WERI-Rb-1 (cell line): ENCODE measurements at places on chromosomes 6 and 20.

- DNase-seq: no peak
Observed at GRCh38 chr6:39696986-39697788, 28.0 kb downstream of the KIF6 start.

GRCh38 chr20:4059606-4060005 is 44.2 kb upstream of the RNF24 start:
- DNase-seq: no peak

DNA sequence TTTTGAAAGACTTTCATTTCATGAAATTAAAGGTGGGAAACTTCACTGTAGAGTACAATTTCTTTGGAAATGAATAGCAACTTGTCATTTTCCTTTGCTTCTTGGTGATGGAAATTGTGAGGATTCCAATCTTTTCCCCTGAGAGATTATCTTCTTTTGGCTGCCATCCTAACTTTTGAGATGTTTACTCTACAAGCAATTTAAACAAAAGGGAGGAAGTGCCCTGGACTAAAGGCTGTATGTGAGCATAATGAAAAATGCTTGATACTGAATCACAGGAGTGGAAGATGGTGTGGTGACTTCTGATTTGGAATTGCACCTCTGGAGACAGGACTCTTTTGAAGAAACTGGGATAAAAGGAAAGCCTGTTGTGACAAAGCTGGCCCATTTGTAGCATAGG is 43.1 kb upstream of the JAG1 start:
- DNase-seq: no peak

DNA sequence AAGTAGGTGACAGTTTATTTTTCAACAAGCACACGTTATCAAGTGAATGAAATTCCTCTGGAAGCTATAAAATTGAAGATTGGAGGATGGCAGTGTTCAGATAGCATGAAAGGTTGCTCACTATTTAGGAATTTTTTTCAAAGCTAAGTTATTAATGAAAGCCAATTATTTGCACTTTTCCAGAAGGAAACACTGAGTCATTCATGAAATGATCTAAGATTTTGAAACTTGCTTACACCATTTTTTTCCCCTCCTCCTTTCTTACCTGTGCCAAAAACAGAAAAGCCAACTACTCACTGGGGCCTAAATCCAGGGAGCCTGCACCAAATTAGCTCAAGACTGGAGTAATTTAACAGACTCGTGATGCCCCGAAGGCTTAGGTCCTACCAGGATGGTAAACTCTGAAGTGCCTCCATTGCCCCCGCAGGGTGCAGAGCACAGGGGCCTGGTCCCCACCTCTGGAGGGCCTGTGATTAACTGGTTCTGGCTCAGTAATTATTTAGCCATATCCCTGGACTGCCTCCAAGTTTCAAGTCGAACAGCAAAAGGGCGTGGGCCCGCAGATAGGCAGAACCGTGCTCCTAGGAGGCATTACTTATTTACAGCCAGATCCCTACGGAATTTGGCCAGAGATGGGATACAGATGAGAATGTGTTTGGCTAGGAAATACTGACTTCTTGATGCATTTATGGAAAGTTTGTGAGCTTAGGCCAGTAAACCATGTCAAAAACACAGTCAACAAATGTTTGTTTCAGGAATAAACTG is 28.0 kb upstream of the ZNF217 start:
- no peak for DNase-seq

GRCh38 chr20:33576432-33577125 is 85.5 kb upstream of the C20orf144 start:
- no peak for DNase-seq

GRCh38 chr6:21891080-21891479 is 297.5 kb downstream of the SOX4 start:
- DNase-seq: no peak

DNA sequence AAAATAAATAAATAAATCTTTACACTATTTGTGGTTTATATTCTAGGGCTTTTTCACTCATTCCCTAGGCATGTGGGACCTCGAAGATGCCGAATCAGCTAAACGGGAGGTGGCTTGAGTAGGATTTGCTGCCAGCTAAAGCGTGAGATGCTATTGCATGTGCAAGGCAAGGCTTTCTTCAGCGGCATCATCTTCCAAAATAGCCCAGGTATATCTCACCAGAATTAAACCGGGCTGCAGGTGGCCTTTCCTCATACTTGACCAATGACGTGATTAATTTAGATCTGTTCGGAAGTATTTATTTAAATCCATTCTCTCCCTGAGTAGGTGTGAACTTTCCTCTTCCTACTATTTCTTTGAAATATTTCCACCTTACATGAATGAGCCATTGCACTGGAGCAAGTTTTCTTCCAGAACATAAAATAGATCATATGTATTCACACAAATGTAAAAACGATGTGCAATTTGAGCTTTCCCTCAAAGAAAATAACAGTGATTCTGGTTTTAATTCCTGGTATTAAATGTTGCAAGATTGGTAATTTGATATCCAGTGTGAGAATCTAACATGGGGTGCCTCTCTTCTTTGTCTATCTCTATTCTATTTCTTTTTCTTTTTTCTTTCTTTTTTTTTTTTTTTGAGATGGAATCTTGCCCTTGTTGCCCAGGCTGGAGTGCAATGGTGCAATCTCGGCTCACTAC is 24.3 kb upstream of the ZNF217 start:
- no peak for DNase-seq

DNA sequence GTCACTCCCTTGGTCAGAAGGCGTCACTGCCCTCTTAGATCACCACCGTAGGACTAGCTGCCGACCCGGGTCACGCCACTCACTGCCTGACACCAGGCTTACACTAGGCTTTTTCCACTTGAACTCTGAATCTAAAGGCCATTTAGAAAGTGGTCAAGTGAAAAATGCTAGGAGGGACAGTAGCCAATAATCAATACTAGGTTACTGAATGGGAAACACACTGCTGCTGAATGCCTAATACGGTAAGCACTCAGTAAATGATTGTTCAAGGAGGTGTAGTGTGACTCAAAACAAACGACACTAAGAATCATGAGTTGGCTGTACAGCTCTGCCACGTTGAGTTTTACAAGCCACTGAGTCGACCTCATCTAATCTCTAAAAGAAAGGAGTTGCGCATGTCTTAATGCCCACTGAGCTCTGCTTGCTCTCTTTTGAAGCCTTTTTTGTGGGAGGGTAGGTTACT is 760 bp upstream of the IBTK start:
- peak; percentile 65 for DNase-seq

- no peak for DNase-seq
Observed at GRCh38 chr6:50913105-50913770, 94.6 kb downstream of the TFAP2B start.

GRCh38 chr6:25103603-25104002 is 167.8 kb upstream of the RIPOR2 start:
- no peak for DNase-seq

- no peak for DNase-seq
Observed at GRCh38 chr20:45500022-45500421, 15.4 kb downstream of the SPINT3 start.

GRCh38 chr6:30156262-30156599 is 4.8 kb downstream of the TRIM10 start:
- no peak for DNase-seq

- no peak for DNase-seq
Observed at GRCh38 chr6:307874-308273, 15.6 kb downstream of the DUSP22 start.

DNA sequence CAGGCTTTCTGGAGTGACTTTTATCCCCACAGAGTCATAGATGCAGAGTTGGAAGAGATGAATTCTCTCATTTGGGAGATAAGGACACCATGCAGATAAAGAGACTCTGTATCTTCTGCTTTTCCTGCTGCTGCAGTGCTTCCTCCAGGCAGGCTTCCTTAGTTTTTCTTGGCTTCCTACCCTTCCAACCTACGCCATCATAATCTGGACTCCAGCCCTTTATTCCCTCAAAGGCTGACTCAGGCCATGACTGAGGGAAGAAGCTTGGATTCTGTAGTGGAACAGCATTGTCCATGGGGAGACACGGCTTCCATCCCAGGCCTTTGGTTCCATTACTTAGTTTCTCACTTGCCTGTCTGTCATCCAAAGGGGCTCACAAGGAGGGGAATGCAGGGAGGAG is 6.5 kb upstream of the RNF24 start:
- DNase-seq: no peak

GRCh38 chr20:34437330-34437986 is 74.4 kb downstream of the ITCH start:
- DNase-seq: no peak

- DNase-seq: no peak
Observed at GRCh38 chr6:12009876-12010634, 2.1 kb upstream of the HIVEP1 start.

DNA sequence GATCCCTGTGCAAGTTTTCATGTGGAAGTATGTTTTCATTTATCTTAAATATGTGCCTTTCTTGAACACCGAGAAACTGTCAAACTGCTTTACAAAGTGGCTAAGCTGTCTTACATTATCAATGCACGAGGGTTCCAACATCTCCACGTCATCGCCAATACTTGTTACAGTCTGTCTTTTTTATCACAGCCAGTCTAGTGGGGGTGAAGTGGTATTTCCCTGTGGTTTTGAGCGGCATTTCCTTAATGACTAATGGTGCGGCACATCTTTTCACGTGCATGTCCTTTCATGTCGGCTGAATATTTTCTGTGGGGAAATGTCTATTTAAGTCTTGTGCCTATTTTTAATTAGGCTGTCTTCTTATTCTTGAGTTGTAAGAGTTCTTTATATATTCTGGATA is 280.4 kb downstream of the FOXC1 start:
- no peak for DNase-seq

GRCh38 chr6:125804264-125804663 is 13.5 kb downstream of the NCOA7 start:
- DNase-seq: no peak

DNA sequence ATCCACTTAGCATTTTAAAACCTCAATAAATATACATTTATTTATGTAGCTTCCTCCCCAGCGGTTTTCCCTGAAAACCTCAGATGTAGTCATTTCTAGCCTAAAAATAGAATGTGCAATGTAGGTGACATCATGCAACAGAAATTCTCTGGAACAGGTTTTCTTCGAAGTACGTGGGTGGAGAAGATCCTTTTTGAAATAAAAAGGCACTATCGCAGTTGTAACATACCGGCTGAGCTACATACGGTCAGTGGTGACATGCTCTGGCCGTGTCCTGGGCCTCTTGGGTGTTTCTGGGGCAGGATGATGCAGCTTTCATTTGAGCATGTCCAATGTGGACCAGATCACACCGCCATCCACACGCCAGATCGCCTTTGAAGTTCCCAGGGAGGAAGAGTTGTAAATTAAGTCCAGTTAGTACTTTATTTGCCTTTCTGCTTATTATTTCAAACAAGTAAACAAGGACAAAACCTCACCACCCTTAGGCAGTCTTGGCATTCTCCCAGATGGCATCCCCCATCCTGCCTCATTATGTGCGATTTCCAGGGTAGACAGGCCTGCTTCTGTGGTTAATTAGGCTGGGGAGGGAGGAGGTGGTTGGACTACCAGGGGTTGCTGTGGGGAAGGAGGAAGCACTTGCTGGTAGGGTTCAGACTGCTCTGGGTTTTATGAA is 109.5 kb upstream of the CLDN20 start:
- DNase-seq: no peak

DNA sequence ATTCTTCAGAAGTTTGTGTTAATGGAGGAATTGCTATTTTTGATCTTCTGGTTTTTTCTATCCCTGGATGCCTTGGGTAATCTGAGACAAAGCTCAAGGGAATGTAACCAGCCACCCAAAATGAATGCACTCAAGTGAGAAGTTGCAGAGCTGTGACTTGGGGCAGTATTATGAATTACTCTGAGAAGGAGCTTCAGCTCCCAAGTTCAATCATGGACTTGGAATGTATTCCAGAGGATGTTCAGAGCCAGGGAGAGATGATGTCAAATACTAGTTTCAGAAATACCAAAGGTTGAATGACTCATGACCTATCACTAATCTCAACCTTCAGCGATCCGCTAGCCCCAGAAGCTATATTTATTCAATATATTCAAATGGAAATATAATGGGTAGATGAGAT is 375.2 kb upstream of the PLCB4 start:
- DNase-seq: no peak

DNA sequence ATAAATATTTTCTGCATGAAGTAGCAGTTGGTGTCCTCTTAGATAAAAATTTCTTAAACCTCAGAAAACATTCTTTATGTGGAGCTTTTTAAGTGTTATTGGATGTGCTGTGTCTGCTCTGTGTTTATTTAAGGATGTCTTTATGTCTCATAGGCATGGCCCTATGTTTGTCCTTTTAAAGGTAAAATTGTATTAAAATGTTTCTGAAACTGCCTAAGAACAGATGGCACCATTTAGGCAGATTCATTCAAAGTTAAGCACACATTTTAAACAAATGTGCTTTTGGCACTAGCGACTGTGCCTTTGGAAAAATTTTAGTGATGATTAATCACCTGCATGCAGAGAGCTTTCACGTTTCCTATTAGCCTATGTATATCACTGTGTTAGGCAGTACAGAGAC is 125.2 kb downstream of the KIF6 start:
- no peak for DNase-seq

DNA sequence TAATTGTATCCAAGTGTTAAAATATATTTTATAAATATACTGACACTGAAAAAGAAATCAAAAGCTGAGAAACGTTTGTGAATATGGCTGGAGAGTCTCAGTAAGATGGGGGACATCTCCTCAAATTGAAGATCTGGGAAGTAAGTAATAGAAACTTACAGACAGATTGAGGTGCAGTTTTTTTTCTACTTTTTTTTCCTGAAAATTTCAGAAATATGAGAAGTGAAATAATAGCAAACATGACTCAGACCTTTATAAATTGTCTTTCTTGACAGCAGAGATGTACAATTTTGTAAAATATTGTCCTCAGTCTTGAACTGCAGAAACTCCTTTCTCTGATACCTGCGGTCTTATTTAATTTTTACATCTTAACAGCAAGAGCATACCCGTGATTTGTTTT is 347.1 kb downstream of the UTRN start:
- DNase-seq: no peak

GRCh38 chr6:119480961-119481497 is 131.5 kb upstream of the MAN1A1 start:
- DNase-seq: no peak

GRCh38 chr6:34817446-34817845 is 25.6 kb downstream of the BLTP3A start:
- DNase-seq: no peak

DNA sequence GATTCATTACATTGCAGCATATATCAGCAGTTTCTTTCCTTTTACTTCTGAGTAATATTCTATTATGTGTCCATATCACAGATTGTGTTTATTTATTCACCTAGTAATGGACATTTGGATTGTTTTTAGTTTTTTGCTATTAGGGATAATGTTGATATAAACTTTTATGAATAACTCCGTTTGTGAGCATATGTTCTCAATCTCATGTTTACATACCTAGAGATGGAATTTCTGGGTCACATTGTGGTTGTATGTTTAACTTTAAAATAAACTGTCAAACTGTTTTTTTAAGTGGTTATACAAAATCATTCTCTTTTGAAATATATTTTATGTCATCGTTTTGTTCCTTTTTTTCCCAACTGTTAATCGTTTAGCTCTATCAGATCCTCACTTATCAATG is 311.6 kb downstream of the MMUT start:
- DNase-seq: no peak
